ENCODE measurements at places on chromosomes 16 and 17. TPM values are rescaled to one million over a fixed set of nuclear protein-coding genes. Genes with fewer than 3 reads are reported as not detected.

- peak; percentile 96 for DNase-seq
Observed at GRCh38 chr17:15278924-15279477, 13.9 kb upstream of the PMP22 start.

DNA sequence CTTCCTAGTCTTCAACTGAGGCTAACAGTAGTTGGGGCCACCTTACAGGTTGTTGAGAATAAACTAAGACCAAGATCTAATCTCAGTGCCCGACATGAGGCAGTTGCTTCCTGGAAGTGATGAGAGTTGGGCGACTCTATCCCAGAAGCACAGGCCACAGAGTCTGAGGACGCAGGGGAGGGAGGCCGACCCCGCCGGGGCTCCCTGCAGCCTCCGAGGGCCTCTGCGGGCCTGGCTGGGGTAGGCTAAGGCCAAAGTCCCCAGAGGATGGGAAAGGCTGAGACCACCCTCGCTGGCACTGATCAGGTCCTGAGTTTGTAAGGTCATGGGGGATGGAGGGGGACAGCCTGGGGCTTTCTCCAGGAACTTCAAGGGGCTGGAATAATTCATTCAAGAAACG lies 74.0 kb downstream of the ENGASE start:
- DNase-seq: no peak

GRCh38 chr16:68425498-68426346 lies 22.6 kb downstream of the SMPD3 start:
- no peak for DNase-seq

DNA sequence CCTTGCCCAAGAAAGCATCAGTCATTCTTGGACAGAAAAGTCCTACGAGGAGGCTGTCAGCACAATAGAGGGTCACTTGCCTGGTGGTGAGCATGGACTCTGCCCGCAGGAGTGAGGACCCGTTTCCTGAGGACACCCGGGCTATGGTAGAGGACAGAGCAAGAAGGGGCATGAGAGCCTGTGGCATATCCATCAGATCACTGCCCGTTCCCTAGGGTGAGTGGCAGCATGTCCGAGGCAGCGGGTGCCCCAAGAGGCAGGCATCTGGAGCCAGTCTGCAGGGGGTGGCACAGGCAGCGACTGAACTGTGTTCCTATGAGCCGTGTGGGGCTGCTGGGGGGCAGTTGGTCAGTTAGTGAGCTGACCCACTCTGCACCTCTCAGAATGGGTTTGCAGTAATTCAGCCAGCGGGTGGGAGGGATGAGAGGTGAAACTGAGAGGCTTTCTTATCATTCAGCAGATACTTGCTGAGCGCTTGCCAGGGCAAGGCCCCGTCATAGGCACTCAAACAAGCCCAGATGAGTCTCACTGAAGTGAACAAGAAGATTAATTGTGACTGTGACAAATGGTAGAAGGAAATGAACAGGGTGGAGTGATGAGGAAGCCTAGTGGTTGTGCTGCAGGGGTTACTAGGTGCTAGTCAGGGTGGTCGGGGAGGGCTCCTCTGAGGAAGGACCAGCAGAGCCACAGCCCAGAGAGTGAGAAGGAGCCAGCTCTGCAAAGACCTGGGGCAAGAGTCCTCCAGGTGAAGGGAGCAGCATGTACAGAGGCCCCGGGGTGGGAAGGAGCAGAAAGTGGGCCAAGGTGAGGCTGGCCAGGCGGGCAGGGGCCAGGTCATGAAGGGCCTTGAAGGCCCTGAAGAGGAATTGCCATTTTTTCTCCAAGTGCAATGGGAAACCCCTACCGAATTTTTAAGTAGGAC lies 87.9 kb downstream of the CLEC16A start:
- DNase-seq: no peak

GRCh38 chr17:80160536-80160935 lies 9.3 kb upstream of the CARD14 start:
- DNase-seq: no peak

GRCh38 chr16:46568472-46569230 lies 52.5 kb downstream of the SHCBP1 start:
- DNase-seq: no peak

DNA sequence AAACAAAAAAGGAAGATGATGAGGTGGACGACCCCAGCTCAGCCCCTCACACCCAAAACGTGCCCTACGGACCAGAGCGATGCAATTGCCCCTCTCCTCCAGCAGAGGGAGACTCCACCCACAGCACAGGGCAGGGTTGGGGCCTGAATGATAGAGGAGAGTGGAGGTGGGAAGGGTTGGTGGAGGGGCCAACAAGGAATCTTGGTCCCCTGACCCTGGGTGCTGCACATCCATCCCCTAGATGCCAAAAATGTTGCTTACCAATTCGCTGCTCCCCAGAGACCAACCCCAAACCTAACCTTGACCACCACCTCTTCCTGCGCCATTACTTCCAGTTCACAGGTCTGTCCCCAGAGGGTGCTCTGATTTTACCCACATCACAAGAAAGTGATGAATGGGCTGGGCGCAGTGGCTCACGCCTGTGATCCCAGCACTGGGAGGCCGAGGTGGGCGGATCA lies 12.9 kb downstream of the P2RX5 start:
- DNase-seq: peak; percentile 32

DNA sequence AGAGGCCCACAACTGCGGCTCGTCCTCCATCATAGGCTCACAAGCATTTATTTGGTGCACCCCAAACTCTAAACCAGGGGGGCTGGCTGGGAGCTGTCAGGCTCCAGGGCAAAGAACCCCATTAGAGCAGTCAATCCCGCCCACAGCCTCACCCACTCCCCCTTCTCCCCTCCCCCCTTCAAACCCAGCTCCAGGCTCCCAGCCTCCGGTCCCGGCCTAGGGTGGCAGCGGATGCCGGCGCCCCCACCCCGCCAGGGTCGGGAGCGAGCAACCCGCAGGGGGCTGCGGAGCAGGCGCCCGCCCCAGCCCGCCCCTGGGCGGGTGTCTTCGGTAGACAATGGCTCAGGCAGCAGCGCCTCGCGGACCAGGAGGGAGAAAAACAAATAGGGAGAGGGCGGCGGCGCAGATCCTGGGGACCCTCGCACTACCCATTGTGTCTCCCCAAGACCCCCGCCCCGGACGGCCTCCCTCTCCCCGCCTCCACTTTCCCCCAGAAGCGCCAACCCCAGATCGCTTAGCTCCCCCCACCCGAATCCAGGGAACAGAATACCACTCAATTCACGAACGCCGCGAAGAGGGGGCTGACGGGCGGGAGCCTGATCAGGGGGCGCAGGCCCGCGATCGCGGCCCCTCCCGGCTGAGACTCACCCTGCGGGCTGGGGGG lies 572 bp downstream of the FAM171A2 start:
- DNase-seq: no peak

DNA sequence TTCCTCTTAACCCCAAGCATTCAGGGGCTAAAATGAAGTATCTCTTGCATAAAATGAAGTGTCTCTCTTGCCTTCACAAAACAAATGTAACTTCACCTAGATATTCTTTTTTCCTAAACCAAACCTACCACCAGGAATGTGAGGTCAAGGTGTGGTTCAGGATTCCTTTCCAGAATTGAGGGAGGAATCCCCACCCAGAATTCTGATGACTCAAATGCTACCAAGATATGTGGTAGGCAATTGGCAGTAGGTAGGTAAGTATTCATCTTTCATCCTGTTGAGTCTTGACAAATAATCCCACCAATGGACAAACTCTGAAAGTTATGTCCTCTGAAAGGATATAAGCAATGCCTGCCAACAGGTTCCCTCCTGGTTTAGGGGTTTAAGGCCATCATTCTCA lies 26.2 kb downstream of the TRIM16 start:
- DNase-seq: no peak

GRCh38 chr17:50689956-50690886 lies 17.5 kb downstream of the ANKRD40 start:
- DNase-seq: no peak

- DNase-seq: no peak
Observed at GRCh38 chr17:15955793-15956541, 11.0 kb downstream of the ADORA2B start.

GRCh38 chr16:49128740-49129139 lies 152.9 kb downstream of the CBLN1 start:
- DNase-seq: no peak

- DNase-seq: no peak
Observed at GRCh38 chr16:55018881-55019280, 88.2 kb downstream of the IRX5 start.

DNA sequence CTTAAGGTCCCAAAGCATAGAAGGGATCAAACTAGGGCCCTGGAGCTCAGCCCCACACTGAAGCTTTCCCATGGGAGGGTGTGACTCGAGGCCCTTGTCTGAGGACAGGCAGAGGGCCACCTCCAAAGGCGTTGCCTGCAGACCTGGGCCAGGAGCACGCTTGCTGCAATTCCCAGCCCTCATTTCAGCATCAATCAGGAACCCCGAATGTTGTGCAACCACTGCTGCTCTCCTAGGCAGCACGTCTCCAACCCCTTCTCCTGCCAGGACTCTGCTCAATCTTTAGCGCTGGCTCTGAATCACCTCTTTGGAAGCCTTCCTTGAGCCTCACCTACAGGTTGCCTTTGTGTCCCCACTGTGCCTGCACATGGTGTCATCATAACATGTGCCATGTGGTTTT lies 14.0 kb upstream of the ATP2C2 start:
- no peak for DNase-seq

The RPRML gene
- 0.07 TPM for total RNA-seq

The CBLN1 gene
- total RNA-seq: not detected

Measured in HT1080 (cell line).